Activated CD4-positive, CD25-positive, alpha-beta regulatory T cell treated with anti-CD3 and anti-CD28 coated beads, Interleukin-2, amount 50 U/mL, for 16 hours (primary cell): ENCODE measurements at places on chromosomes 3 and 15.

- no peak for DNase-seq
Measured at GRCh38 chr3:79870313-79870620, 102.5 kb upstream of the ROBO1 start.

DNA sequence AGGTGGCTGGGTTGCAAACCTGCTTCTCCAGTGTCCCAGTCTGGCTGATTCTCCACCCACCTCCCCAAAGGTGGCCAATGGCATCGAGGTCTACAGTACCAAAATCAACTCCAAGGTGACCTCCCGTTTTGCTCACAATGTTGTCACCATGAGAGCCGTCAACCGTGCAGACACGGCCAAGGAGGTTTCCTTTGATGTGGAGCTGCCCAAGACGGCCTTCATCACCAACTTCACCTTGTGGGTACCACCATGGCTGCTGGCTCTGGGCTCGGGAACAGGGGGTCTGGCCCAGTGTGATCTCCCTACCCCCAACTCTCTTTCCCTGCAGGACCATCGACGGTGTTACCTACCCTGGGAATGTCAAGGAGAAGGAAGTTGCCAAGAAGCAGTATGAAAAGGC lies 1.8 kb downstream of the ITIH3 start:
- no peak for DNase-seq

GRCh38 chr15:38975282-38975990 lies 410.8 kb upstream of the RASGRP1 start:
- DNase-seq, result no peak

GRCh38 chr15:96360581-96361308 lies 30.2 kb downstream of the NR2F2 start:
- DNase-seq, result no peak

- no peak for DNase-seq
Measured at GRCh38 chr3:68441054-68441453, 491.3 kb downstream of the TAFA4 start.
